Stimulated activated CD4-positive, alpha-beta T cell treated with anti-CD3 and anti-CD28 coated beads, Interleukin-1b, Interleukin-23, amount 100 ng/mL, for 1 hour (primary cell): ENCODE measurements at places on chromosomes 12 and 14.

DNA sequence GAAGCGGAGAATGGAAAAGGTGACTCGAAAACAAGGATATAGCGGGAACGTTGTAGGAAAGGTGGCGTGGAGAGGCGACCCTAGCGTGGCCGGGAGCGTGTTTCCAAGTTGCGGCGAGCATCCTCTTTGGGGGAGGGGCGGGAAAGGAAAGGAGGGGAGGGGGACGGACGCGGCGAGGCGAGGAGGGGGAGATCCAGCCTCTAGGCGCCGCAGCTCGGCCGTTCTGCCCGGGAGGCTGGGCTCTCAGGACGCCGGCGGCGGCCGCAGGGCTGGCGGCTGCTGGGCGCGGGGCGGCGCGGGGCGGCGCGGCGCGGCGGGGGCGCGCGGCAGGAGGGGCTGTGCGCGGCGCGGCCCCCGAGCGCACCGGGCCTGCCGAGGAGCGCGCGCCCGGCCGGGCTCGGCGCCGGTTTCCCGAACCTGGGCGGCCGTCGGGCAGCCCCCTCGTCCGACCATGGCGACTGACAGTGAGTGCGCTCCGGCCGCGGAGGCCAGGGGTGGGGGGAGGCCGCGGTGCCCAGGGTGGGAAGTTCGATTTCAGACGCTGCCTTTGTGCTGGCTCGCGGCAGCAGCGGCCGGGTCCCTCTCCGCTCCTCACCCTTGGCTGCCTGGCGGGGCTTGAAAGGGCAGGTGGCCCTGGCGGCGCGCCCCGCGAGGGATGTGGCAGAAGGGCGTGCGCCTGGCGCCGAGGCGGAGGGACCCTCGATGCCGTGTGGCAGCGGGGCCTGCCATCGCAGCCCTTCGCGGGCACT, 50.3 kb downstream of the SNAPC1 start:
- DNase-seq: no peak

GRCh38 chr12:69840727-69841126, 15.7 kb downstream of the MYRFL start:
- DNase-seq: no peak

DNA sequence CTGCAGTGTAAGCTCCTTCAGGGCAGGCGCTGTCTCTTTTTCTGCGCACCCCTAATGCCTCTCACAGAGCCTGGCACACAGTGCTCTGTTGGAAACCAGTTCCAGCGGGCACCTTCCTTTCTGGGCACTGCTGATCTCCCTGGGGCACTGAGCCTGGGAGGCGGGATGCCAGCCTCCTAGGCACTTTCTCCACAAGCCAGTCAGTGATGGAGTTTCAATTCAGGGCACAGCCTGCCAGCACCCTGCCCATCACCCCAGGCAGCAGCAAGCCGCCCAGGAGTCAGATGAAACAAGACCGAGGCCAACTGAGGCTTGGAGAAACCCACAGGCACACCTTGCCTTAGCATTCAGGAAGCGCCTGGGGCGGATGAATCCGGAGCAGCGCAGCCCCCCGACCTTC, 5.7 kb upstream of the CTDSP2 start:
- DNase-seq: no peak

DNA sequence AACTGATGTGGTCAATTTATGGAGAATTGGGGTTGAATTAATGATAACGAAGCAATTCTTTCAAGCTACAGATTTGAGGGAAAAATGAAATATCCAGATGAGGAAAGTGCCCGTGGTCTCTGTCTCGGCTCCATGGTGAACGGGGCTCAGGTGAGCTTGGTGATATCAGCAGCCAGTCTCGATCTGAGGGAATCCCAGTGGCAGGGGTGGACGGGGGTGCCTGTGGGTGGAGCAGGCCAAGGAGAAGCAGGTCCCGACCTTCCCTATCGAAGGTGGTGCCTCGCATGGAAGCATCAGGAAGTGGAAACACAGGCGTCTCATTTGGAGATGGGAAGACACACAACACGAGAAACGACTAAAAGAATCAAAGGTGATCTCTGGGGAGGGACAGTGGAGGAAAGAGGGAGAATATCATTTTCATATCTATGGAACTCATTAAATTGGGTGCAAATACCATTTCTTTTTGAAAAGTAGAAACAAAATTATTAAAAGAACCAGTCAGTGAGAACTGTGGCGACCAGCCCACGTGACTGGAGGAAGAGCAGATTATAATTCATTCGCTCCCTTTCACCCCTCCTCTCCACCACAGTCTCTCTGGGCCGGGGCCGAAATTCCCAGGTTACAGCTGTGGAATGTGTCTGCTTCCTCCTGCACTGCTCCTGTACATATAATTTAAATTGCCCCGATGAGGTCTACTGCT, 354.3 kb upstream of the SFSWAP start:
- no peak for DNase-seq

- DNase-seq: no peak
Measured at GRCh38 chr12:125311050-125311449, 245.8 kb downstream of the AACS start.

DNA sequence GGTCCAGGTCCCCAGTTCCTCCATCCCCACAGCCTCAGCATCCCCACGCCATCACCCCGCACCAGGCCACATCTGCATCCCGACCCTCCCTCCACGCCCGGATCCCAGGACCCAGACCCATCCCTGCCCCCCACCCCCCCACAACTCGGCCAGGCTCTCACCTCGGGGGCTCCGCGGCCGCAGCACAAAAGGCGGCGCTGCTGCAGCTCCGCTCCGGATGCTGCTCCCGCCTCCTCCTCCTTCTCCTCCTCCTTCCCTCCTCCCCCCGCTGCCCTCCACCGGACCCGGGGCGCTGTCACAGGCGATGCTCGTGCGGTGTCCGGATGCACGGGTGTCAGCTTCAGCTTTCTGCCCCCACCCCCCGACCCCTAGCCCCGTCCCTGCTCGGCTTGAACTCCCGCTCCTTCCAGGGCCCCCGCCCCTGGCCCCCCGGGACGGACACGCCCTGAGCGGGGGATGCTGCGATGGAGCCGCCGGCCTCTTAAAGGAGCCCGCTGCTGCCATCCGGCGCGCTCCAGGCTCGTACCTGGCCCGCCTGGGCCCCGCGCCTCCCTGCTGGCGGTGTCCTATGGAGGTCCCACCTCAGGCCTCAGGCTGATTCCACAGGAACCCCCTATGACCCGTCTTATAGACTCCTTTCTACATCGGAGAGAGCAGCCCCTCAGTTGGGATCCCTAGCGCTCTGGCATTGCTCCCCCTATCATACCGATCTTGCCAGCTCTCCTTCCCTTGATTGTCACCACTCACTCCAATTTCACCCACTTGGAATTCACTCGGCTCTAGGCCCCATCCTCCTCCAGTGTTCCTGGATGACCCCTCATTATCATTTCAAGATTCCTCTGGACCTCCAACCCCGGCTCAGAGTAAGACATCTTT, at the start of gene MAP3K12:
Gene MAP3K12 (minus strand): TSS at position 193 of the 876 bp plus-strand sequence. CDS start 12,067 bp downstream, outside the sequence.
- DNase-seq: peak; percentile 12

- no peak for DNase-seq
Measured at GRCh38 chr12:8648576-8649205, 13.9 kb downstream of the MFAP5 start.

DNA sequence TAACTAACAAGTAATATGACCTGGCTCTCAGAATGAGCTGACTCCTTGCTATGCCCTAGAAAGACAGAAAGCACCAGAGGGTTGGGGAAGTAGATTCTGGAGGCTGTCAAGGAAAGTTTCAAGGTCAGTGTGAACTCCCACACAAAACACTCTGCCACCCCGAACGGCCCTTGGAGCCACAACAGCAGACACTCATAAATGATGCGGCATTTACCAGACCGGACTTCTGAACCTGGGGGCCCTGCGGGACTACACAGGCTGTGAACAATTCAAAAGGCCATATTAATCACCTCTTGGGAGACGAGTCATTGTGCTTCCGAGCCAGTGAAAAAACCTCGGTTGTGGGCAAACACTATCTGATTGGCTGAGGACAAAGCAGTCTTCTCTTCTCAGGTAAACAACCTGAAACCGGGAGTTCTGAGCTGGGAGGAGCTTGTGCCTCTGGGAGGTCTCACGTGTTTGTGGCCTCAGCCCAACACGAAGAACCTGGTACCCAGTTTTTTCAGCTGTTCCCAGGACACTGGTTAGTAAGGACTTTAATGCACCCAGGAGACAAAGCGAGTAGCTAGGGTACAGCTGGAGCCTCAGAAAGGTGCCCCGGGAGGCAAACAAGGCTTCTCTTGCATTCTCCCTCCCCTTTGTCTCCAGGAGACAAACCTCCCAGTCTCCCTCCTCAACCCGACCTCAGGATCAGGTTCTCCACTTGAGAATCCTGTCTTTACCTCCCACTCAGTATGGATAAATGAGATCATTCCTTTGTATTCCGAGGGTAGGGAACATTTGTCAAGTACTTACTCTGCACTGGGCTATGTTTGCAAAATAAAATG, 35.3 kb downstream of the VWF start:
- no peak for DNase-seq

DNA sequence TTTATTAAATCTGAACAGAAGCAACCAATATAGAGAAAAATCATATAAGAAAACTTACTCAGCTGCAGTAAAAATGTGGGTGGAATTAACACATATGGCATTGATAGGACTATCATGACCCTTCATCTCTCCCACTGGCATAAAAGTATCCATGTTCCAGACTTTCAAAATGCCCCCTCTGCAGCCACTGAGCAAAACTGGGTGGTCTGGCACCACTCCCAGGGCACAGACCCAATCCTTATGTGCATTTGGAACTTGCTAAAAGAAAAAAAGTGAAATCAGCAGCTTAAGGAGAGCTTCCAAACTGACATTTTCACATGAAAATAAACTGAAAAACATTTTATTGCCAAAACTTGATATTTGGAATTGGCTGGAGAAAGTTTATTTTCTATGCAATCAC, 141.5 kb downstream of the KIF21A start:
- DNase-seq: no peak

DNA sequence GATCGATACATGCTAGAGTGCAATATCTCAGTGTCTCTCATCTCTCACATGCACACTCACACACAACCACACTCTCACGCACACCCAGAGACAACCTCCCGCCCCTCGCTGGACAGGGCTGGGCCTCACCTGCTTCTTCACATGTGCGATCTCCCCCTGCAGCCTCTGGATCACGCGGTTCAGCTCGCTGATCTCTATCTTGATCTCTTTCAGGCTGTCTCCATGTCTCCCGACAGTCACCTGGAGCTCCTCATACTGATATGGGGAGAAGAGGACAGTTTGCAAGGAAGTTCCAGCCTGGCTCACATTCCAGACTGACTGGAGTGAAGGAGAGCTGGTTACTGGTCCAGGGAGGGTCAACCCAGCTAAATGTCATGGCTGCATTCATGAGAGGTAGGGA, 4.4 kb downstream of the KRT2 start:
- no peak for DNase-seq

DNA sequence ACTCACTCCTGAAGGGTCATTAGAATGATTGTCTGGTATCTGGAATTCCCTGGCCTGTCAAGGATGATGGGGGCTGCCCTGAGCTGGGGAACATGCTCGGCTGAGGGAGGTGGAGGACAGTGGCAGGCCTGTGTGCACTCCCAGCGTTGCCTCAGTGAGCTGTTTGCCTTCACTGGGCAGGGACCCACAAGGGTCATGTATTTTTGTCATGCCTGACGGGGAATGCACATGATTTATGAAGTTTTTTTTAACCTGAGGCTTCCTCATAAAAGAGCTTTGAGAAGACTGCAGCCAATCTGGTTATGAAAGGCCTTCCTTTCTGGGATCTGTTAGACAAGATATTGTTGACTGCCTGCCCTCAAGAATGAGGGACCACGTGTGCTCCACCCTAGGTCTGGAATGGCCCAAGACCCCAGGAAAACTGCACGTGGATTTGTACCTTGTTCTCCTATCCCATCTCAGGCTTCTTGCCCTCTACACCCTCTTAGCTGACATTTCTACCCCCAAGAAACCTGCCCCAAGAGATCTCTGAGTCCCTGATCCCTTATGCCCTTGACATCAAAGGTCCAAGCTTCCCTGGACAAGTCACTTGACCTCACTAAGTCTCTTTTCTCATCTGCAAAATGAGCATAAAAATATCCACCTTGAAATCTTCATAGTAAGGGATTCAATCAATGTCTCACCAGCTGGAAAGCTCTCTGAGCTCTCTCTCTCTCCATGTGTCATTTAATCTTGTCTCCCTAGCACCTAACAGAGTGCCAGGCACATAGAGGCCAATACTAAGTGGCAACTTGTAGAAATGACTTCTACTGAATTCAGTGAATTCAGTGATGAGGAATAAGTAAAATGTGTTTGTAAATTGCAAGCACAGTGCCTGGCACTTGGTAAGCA, 24.5 kb upstream of the COL2A1 start:
- DNase-seq: no peak

DNA sequence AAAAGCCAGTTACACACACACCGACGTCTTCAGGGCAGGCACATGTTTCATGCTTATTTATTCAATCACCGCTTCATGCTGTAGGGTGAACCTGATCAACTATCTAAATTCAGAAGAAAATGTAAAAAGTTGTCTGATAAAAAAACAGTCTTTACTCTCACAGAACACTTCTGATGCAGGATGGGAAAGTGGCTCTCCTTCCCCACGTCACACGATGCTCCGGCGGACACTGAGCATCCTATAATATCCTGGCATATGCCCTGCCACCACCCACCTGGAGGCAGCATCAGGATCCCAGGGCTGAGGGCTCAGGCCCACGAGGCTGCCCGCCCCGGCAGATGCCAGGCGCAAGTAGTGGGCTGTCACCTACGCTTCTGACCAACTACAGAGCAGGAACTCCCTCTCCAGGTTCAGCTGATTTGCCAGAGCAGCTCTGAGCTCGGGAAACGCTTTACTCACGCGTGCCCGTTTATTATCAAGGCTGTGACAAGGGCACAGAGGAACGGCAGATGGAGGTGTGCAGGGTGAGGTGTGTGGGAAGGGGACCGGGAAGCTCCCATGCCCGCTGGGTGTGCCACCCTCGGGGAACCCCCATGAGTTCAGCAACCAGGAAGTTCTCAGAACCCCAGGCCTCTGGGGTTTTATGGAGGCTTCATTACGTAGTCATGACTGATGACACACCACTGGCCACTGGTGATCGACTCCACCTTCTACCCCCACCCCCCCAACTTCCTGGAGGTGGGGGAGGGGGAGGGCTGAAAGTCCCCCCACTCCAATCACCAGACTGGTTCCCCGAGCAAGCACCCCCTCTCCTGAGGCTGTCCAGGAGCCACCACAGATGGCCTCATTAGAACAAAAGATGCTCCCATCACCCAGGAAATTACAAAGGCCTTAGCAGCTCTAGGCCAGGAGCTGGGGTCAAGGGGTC, 32.1 kb downstream of the SLC15A4 start:
- DNase-seq: no peak

GRCh38 chr12:23472329-23472971, 477.0 kb downstream of the SOX5 start:
- no peak for DNase-seq

DNA sequence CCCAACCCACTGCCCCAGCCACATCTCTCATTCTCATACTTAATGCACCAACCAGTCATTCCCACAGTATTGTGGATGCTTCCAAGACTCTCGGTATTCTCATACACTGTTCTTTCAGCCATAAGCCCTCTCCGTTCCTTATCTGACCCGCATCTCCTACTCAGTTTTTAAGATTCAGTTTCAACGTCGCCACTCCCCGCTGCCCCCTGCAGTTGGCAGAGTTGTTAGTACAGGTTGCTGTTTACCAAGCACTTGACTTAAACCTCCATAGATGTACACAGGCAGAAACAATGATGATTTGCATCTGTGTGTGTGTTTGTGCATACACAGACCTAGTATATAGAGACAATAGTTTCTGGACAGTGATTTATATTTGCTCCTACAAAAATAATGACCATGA, 40.2 kb downstream of the PAH start:
- DNase-seq: no peak

- DNase-seq: no peak
Measured at GRCh38 chr12:95742586-95742985, 48.0 kb downstream of the NTN4 start.

- no peak for DNase-seq
Measured at GRCh38 chr14:56482310-56482911, 97.2 kb upstream of the TMEM260 start.
